ENCODE measurements at places on chromosomes 4 and X. TPM values are rescaled to one million over a fixed set of nuclear protein-coding genes. Genes with fewer than 3 reads are reported as not detected.

The TAF9B gene
- 16.1 TPM for total RNA-seq

The HAND2 gene
- not detected for total RNA-seq

The SPIN2A gene
- 1.0 TPM for total RNA-seq

The RAB9B gene
- 0.17 TPM for total RNA-seq

The FAT4 gene
- not detected for total RNA-seq

The MID1 gene
- total RNA-seq, result not detected

The NHSL2 gene
- total RNA-seq, result 0.07 TPM

The AKAP14 gene
- not detected for total RNA-seq

The TDO2 gene
- not detected for total RNA-seq

The EIF4E gene
- total RNA-seq, result 156 TPM

The MAGED2 gene
- total RNA-seq, result 25.2 TPM

The SPATA4 gene
- 0.12 TPM for total RNA-seq

The ARHGAP10 gene
- total RNA-seq, result 7.4 TPM

The HSFX4 gene
- total RNA-seq, result not detected

The RAB41 gene
- total RNA-seq, result not detected

The CHIC2 gene
- 23.8 TPM for total RNA-seq

The PRSS12 gene
- not detected for total RNA-seq

The LRPAP1 gene
- 76.1 TPM for total RNA-seq

The GPR119 gene
- total RNA-seq, result not detected

The FMR1NB gene
- not detected for total RNA-seq

The GLRB gene
- total RNA-seq, result not detected

The USP26 gene
- not detected for total RNA-seq

The CLGN gene
- not detected for total RNA-seq

The COMMD8 gene
- 17.8 TPM for total RNA-seq

The DCAF4L1 gene
- 0.21 TPM for total RNA-seq

The CT45A5 gene
- not detected for total RNA-seq

The EDNRA gene
- total RNA-seq, result not detected

The ADAMTS3 gene
- total RNA-seq, result not detected

The SCRG1 gene
- total RNA-seq, result not detected

The SGMS2 gene
- 0.80 TPM for total RNA-seq

The CYLC1 gene
- not detected for total RNA-seq

The FATE1 gene
- total RNA-seq, result not detected

All from activated CD4-positive, alpha-beta T cell treated with anti-CD3 and anti-CD28 coated beads, Interleukin-2, amount 10 ng/mL, durations not matched to agents 24 days and 14 days (primary cell).